ENCODE measurements at places on chromosomes 4 and X.

- DNase-seq: no peak
These were observed 183.7 kb downstream of the NR3C2 start for GRCh38 chr4:148258535-148258934.

GRCh38 chr4:39637586-39638353 is 895 bp downstream of the SMIM14 start:
- DNase-seq: peak; percentile 16

GRCh38 chrX:156001667-156002021 is 4.1 kb downstream of the IL9R start:
- no peak for DNase-seq

DNA sequence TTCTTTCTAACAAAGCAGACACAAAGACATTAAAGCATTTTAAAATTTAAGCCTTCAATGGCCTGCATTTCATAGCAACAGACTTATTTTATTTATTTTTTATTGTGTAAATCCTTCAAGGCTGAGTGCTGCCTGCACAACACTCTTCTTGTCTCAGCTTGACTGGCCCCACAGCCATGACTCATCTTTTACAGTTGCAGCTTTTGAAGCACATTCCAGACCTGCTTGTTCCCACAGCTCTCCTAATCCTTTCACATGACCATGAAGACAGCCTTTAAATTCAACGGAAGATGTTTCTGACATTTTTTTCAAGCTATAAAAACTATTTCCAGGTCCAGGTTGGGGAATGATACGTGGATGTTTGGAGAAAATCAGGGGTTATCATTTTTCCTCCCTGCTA is 276.9 kb upstream of the TACR3 start:
- DNase-seq: no peak

- DNase-seq: peak; percentile 57
These were observed 2.4 kb downstream of the NKX3-2 start for GRCh38 chr4:13541720-13542576.

- no peak for DNase-seq
These were observed 387.5 kb upstream of the FTHL17 start for GRCh38 chrX:31459361-31459760.

All from activated T-cell treated with anti-CD3 and anti-CD28 coated beads, Interleukin-2, amount 50 U/mL, for 72 hours (primary cell).